ENCODE measurements at places on chromosomes 12 and 14.
A peak's percentile ranks its signal among the peaks of the same experiment; 100 is the strongest.

GRCh38 chr14:76829650-76830421 is 3.6 kb downstream of the LRRC74A start:
- DNase-seq, result no peak

DNA sequence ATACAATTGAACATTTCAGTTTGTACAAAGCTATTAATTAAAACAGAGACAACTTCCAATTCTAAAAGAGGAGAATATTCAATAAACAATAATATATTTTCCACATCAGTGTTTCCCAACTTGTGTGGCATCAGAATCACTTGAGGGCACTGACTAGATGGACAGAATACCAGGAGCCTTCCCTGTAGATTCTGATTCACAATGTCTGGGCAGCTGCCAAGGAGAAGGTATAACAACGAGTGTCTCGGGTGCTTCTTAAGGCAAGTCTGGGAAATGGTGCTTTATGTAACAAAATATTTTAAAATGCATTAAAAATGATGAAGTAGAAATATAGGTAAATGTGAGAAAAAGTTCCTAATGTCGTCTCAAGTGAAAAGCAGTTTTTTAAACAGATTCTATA is 26.2 kb downstream of the GALC start:
- DNase-seq, result no peak

GRCh38 chr14:82403987-82404386 is 870.3 kb upstream of the SEL1L start:
- DNase-seq, result no peak

- no peak for DNase-seq
Measured at GRCh38 chr12:32901553-32901952, 5.0 kb upstream of the PKP2 start.

DNA sequence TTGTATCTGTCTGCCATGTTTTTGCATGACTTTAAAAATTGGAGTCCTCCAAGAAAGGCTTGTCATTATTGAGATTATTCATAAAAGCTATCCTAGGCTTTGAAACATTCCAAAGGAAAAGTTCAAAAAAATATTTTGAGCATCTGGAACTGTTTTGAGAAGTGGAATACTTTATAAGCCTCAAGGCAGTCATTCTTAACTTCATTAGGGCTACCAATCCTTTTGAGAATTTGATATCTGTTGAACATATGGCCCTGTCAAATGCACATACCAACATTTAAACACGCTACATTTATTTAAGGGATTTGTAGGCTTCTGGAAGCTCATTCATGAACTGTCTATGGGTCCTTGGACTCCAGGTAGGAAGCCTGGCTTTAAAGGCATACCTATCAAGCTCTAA is 77.0 kb downstream of the TMEM117 start:
- no peak for DNase-seq

DNA sequence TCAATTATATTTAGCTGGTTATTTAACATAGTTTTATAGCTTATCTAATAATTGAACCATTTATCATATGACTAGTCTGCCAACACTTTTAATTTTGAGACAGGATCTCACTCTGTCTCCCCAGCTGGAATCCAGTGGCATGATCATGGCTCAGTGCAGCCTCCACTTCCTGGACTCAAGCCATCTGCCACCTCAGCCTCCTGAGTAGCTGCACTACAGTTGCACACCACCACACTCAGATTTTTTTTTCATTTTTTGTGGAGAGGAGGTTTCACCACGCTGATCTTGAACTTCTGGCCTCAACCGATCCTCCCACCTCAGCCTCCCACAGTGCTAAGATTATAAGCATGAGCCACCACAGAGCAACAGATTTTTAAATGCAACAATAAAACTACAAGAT is 151.4 kb upstream of the MDGA2 start:
- DNase-seq, result no peak

DNA sequence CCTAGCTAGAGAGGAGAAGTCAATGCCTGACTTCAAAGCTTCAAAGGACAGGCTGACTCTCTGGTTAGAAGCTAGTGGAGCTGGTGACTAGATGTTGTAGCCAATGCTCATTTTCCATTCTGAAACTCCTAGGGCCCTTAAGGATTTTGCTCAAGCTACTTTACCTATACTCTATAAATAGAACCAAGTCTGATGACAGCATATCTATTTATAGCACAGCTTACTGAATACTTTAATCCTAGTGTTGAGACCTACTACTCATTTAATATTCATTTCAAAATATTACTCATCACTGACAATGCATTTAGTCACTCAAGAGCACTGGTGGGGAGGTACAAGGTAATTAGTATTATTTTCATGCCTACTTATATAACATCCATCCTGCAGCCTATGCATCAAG is 137.2 kb upstream of the PELI2 start:
- DNase-seq, result no peak

GRCh38 chr12:129610601-129611120 is 293.2 kb downstream of the TMEM132D start:
- no peak for DNase-seq

DNA sequence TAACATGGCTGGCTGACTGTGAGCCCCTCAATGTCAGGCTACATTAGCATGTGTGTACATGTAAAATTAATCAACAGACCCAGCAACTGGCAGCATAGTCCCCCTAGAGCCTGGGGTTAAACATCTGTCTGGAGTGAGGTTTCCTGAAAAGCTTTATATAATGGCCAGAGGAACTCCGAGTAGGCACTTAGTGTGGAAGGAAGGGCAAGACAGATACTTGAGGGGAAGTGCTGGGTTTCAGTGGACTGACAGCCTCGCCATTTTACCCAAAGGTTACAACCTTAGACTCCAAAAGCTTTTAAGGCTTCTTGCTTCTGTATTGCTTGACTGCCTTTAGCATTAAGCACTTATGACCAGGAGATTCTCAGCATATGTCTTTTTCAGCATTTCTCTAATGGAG is 430.8 kb downstream of the FLRT2 start:
- DNase-seq, result no peak

DNA sequence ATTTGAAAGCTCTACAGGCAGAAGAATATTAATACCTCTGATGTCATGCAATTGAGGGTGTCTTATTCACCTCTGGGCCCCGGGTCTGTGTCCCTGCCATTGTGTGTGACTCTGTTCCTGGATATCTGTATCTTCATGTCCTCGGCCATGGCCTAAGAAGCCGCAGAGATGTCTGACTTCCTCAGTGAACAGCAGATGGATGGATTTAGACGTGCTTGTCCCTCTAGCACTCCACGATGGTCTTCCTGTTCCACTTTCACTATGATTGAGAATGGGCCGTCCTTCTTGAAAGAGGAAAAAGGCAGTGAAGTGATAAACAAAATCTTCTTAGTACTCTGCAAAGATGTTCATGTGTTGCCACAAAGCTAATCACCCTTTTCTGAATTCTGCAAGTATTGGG is 217.4 kb downstream of the SLC41A2 start:
- DNase-seq, result no peak

- no peak for DNase-seq
Measured at GRCh38 chr12:75720812-75721641, 209.6 kb upstream of the KRR1 start.

- no peak for DNase-seq
Measured at GRCh38 chr14:87005280-87005679, 987.7 kb downstream of the GALC start.

DNA sequence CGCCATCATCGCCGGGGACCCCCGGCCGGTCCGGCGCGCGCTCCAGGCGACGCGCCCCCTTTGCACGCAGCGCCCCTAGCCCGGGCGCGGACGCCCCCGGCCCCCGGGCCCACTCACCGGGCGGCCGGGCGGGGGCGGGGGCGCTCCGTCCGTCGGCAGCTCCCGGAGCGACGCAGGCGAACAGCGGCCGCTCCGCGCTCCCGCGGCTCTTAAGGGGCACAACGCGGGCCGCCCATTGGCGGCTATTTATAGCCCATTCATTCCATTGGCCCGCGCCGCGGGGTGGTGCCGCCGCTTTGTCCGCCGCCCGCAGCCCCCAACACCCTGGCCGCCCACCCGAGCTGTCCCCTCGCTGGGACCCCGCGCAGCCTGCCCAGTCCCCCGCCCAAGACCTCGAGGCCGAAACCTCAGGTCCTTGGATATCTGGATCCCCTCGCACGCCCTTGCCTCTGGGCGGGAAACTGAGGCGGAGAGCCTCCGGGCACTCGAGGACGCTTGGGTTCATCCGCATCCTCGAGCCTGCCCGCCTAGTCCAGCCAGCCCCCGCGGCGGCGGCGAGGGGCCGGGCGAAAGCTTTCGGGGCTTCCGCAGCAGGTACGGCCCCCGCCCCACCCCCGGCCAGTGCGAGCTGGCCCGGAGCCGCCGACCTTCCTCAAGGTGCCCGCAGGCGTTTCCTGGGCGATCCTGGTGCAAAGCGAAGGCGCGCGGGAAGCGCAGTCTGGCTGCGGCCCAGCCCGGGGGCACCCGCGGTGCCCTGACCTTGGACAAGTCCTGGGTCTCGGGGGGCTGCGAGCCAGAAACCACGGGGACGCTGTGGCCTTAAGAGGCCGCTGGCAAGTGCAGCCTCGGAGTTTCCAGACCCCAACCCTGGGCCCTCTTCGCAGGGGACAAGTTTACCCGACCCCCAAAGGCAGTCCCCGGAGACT is at the start of gene CKB:
Gene CKB (minus strand): TSS at position 182 of the 926 bp plus-strand sequence. CDS start 337 bp downstream, outside the sequence.
- DNase-seq, result no peak

GRCh38 chr12:119308708-119309456 is 25.6 kb upstream of the CCDC60 start:
- DNase-seq, result no peak

DNA sequence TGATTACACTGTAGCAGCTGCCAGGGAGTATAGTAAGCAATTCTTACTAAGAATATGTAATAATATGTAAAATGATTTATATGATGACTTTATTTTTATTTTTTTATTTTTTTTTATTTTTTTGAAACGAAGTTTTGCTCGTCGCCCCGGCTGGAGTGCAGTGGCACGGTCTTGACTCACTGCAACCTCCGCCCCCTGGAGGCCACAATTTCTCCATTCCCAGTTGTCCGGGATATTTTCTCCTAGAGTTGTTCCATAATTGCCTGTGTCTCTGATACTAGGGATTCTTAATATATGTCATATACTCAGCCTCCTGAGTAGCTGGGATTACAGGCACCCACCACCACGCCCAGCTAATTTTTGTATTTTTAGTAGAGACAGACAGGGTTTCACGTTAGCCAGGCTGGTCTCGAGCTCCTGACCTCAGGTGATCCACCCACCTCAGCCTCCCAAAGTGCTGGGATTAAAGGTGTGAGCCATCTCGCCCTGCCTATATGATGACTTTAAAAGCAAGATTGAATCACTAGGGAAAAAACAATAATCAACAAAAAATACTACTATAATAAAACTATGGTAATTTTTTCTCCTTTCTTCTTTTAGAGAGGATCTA is 12.2 kb upstream of the ITPR2 start:
- DNase-seq, result no peak

DNA sequence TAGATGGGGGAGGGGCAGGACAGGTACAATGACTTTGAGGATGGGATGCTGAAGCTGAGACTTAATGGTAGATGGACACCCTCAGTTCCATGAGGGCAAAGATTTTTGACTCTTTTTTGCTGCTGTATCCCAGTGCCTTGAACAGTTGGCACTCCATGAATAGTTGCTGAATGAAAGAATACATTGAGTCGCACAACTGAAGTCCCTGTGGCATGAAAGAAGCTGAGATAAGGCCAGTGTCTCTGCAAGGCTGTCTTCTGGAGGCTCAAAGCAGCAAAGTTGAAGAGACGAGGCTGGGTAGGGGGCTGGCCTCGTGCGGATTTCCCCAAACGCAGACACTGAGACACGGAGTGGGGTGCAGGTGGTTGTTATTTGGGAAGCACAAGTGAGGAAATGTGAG is 179.3 kb downstream of the ADCK1 start:
- no peak for DNase-seq

- DNase-seq, result no peak
Measured at GRCh38 chr14:68306265-68306933, 486.5 kb downstream of the ZFP36L1 start.

DNA sequence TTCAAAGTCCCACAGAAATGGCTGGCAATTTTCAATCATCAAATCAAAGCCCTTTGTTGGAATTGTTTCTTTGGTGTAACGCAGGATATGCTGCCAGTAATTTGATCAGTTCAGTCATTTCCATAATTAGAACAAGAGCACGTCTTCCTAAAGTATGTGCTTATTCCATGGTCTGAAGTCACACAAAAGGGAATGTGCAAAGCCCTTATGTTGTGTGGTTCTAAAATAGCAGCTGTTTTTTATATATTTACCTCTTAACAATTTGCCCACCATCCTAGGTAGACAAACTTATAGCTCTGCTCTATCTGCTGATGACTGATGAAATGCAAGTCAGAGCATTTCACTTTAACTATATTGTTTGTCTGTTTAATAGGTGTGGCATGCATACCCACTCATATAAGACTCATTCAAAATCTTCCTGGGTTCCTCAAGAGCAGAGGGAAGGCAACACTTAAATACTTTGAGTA is 176.1 kb upstream of the SLC38A2 start:
- DNase-seq, result no peak

- DNase-seq, result peak; percentile 54
Measured at GRCh38 chr12:107320929-107321631, 227.7 kb upstream of the CRY1 start.

DNA sequence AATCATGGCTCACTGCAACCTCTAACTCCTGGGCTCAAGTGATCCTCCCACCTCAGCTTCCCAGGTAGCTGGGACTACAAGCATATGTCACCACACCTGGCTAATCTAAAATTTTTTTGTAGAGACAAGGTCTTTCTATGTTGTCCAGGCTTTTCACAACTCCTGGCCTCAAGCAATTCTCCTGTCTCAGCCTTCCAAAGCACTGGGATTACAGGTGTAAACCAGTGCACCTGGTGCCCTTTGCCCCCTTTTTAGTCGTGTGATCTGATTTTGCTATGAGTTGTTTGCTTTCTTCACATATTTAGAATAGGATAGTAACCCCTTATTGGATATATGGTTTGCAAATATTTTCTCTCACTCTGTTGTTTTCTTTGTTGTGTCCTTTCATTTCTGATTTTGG is 1.7 kb upstream of the RAD52 start:
- no peak for DNase-seq

DNA sequence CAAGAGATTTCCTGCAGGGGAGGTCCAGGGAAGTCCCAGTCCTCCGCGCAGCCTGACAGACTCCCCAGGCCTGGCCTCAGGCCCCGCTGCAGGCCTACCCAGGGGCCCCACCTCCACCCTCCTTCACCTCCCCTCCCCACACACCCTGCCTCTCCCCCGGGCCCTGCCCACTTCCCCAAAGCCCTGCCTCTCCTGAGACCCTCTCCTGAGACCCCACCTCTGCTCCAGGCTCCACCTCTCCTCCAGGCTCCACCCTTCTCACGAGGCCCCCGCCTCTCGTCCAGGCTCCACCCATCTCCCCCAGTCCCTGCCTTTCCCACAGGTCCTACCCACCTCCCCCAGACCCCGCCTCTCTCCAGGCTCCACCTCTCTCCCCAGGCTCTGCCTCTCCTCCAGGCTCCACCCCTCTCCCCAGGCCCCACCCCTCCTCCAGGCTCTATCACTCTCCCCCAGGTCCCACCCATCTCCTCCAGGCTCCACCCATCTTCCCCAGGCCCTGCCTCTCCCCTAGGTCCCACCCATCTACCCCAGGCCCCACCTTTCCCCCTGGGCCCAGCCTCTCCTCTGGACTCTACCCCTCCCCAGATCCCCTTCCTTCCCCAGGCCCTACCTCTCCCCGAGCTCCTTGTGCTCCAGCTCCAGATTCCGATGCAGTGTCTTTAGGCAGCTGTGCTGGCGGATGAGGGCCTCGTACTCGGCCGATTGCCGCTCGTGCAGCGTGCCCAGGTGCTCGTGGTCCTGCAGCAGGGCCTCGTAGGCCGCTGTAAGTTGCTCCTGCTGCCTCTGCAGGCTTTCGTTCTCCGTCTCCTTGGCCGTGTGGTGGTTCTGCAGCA is 58.8 kb upstream of the GPR68 start:
- no peak for DNase-seq

Measured in activated T-cell treated with anti-CD3 and anti-CD28 coated beads for 4 hours (primary cell).